Activated CD4-positive, alpha-beta T cell treated with anti-CD3 and anti-CD28 coated beads for 36 hours (primary cell): ENCODE measurements at places on chromosomes 2 and 18. TPM values are rescaled to one million over a fixed set of nuclear protein-coding genes. Genes with fewer than 3 reads are reported as not detected.

The CFAP65 gene
- total RNA-seq: not detected

The CELF4 gene
- not detected for total RNA-seq

The MAB21L4 gene
- total RNA-seq: not detected

The PLGLB2 gene
- 0.96 TPM for total RNA-seq

DNA sequence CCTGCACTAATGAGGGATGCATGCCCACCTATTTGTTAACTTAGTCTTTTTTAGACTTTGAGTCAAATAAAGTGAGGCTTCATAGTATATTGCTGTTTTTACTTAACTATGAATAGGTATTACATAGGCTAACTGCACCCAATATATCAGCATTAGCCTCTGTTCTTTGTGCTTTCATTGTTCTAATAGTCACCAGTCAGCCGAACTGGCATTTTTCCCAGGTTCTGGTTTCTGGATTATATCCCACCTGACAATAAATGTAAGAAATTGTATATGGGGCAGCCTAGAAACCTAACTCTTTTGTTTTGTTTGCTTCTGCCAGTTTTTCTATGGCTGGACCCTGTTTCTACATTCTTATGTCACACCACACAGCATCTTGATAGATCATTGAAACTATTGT, 1672.4 kb upstream of the LRRTM1 start:
- no peak for DNase-seq
- H3K4me3 ChIP-seq: no peak overlapping the region
- H3K27me3 ChIP-seq: no peaks in the 10 kb centered on the region
- no peaks in the 10 kb centered on the region for H3K36me3 ChIP-seq
- H3K27ac ChIP-seq: no peak overlapping the region

DNA sequence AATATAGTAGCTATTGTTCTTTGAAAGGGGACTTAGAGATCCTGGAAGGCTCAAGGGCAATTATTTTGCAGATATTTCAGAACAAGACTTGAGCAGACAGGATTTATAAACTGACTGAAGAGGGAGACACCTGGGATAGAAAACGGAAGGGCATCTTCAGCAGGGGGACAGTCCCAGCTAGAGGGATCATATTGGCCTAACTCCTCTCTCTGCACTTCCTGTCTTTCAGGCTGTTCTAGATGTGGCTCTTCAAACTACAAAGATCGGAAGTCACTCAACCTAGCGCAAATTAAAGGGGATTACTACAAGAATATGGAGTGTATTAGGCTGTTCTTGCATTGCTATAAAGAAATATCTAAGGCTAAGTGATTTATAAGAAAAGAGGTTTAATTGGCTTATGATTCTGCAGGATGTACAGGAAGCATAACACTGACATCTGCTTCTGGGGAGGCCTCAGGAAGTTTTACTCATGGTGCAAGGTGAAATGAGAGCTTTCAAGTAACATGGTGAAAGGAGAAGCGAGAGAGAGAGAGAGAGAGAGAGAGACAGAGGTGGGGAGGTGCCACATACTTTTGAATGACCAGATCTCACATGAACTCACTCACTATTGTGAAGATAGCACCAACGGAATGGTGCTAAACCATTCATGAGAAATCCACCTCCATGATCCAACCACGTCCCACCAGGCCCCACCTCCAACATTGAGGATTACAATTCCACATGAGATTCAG, 5.3 kb upstream of the CTIF start:
- no peak for DNase-seq
- peaks cover 9% of the 10 kb centered on the region for H3K27me3 ChIP-seq
- H3K27ac ChIP-seq: no peak overlapping the region
- peaks cover 10% of the 10 kb centered on the region for H3K4me1 ChIP-seq
- no peaks in the 10 kb centered on the region for H3K36me3 ChIP-seq

GRCh38 chr2:2689306-2689705, 358.2 kb upstream of the MYT1L start:
- peaks cover 50% of the 10 kb centered on the region for H3K4me1 ChIP-seq
- no peak for DNase-seq
- H3K27ac ChIP-seq: no peak overlapping the region
- no peak overlapping the region for H3K4me3 ChIP-seq

GRCh38 chr2:195821566-195821932, 164.5 kb downstream of the SLC39A10 start:
- DNase-seq: no peak
- no peak overlapping the region for H3K4me3 ChIP-seq
- no peak overlapping the region for H3K27ac ChIP-seq
- H3K4me1 ChIP-seq: no peaks in the 10 kb centered on the region
- no peaks in the 10 kb centered on the region for H3K36me3 ChIP-seq

GRCh38 chr2:42652086-42652485, 83.7 kb downstream of the MTA3 start:
- H3K27me3 ChIP-seq: no peaks in the 10 kb centered on the region
- peaks cover 9% of the 10 kb centered on the region for H3K36me3 ChIP-seq
- H3K4me1 ChIP-seq: peaks cover 63% of the 10 kb centered on the region
- peak overlapping the region; percentile 38 for H3K4me3 ChIP-seq
